ENCODE measurements at places on chromosomes 12 and 14. TPM values are rescaled to one million over a fixed set of nuclear protein-coding genes. Genes with fewer than 3 reads are reported as not detected.

C3AR1 gene
- total RNA-seq, result not detected

NAA25 gene
- 18.6 TPM for total RNA-seq

HAL gene
- 0.60 TPM for total RNA-seq

CS gene
- total RNA-seq, result 152 TPM

KRT78 gene
- total RNA-seq, result 0.15 TPM

FKBP3 gene
- 125 TPM for total RNA-seq

NR4A1 gene
- 47.3 TPM for total RNA-seq

LTBP2 gene
- 7.6 TPM for total RNA-seq

NELL2 gene
- not detected for total RNA-seq

MIP gene
- total RNA-seq, result not detected
